ENCODE measurements at places on chromosomes 13 and 19.

DNA sequence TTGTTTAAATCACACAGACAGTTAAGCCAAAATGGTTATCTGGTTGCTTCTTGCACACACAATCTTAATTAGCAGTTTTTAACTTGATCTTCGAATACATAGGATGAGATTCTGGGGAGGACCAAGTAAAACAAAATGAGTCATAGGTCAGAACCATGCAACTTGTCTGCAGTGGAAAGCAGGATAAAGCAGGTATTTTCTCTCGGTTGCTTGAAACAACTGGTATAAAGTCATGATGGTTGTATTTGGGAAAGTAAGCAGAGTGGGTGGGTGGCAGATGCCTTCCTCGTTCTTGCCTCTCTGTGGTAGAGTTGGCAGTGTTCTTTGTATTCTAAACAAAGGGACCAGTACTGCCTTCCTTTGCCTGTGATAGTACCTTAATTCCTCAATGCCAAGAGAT is 167.0 kb downstream of the COG6 start:
- no peak for DNase-seq

- DNase-seq, result no peak
These were observed 10.3 kb downstream of the ZNF787 start for GRCh38 chr19:56110515-56111448.

GRCh38 chr13:113971471-113972231 is 2.2 kb downstream of the C13orf46 start:
- no peak for DNase-seq

DNA sequence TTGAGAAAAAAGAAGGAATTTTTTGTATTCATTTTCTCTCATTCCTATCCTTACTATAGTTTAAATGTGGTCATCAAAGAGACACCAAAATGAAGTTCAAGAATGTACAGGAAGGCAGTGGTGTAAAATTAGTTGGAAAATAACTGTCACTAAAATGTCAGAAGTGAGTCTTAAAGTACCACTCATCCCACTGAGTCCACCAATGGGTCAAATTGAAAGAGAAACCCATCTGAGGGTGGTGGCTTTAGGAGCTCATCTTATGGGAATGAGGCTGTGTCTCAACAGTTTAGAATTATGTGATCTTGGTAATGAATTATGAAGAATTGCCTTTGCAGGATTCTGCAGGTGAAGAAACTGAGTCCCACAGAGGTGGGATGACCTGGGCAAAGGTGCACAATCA is 403.5 kb downstream of the FGF9 start:
- DNase-seq, result no peak

- DNase-seq, result no peak
These were observed 711 bp downstream of the FUT2 start for GRCh38 chr19:48696353-48697010.

DNA sequence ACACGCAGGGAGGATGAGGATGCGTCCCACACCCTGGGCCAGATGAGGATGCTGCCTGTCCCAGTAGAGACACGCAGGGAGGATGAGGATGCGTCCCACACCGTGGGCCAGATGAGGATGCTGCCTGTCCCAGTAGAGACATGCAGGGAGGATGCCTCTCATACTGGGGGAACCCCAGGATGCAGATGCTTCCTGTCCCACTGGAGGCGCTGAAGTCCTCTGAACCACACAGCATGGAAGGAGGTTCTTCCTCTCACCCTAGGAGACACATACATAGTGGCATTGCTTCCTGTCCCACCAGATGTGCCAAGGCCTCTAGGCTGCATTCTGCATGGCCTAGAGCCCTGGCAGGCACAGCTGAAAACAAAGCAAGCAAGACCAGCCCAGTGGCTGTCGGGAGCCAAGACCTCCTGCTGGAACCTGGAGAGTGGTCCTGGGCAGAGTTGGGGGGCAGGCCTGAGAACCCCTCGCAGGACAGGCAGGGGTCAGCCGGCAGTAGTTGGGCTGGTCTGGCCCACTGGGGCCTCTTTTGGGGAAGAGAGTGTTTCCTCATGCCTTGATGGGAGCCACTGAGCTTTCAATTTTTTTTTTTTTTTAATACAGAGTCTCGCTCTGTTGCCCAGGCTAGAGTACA is 4.3 kb downstream of the HPN start:
- DNase-seq, result no peak

DNA sequence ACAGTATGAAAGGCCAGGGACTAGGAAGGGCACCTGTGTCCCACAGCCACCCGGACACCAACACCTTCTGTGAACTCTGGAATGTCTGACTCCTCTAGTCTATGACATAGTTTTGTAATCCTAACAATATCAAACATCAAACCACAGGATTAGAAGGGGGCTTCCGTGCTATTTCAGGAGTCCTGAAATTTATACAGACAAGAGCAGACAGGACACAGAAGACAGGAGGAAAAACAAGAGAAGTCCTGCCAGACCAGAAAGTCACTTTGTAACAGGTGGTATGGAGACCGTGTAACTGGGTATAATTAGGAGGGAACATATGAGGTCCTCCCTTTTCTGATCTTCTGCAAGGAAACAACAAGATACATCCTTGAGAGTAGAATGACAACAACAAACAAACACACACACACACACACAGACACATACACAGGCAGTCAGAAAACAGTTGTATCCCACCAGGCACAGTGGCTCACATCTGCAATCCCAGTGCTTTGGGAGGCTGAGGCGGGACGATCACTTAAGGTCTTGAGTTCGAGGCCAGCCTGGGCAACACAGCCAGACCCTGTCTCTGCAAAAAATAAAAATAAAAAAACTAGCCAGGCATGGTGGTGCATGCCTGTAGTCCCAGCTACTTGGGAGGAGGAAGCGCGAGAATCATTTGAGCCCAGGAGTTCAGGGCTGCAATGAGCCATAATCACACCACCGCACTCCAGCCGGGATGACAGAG is 13.1 kb downstream of the INSR start:
- DNase-seq, result no peak

- no peak for DNase-seq
These were observed 1454.8 kb upstream of the SPRY2 start for GRCh38 chr13:81795710-81796109.

GRCh38 chr13:68128297-68128915 is 898.3 kb upstream of the PCDH9 start:
- DNase-seq, result no peak

GRCh38 chr19:17027535-17027975 is 945 bp upstream of the CPAMD8 start:
- no peak for DNase-seq

GRCh38 chr19:15476325-15476724 is 3.0 kb downstream of the PGLYRP2 start:
- DNase-seq, result no peak

- no peak for DNase-seq
These were observed 289.9 kb downstream of the DACH1 start for GRCh38 chr13:71577127-71577526.

DNA sequence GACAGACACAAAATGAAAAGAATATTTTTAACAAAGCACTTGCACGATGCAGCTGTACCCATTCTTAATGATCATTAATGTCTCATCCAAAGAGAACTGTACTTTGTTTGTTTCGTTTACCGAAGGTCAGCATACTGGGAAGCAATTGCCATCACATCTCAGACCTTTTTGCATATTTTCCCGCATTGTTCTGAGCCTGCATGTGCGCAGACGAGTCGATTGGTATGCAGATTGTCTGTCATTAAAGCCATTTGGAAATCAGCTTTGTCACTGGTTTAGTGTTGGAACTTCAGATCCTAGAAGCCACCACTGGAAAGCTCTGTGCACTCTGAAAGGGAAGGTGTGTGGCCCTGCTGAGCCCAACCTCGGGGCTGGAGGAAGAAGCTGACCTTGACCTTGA is 15.6 kb downstream of the SPACA7 start:
- no peak for DNase-seq

GRCh38 chr13:59112221-59112718 is 1051.5 kb downstream of the DIAPH3 start:
- no peak for DNase-seq

GRCh38 chr19:42831221-42832019 is 48.1 kb downstream of the PSG1 start:
- DNase-seq, result no peak

- no peak for DNase-seq
These were observed 17.7 kb downstream of the PLEKHF1 start for GRCh38 chr19:29683009-29683408.

- no peak for DNase-seq
These were observed 14.9 kb downstream of the HNRNPM start for GRCh38 chr19:8459520-8460270.

DNA sequence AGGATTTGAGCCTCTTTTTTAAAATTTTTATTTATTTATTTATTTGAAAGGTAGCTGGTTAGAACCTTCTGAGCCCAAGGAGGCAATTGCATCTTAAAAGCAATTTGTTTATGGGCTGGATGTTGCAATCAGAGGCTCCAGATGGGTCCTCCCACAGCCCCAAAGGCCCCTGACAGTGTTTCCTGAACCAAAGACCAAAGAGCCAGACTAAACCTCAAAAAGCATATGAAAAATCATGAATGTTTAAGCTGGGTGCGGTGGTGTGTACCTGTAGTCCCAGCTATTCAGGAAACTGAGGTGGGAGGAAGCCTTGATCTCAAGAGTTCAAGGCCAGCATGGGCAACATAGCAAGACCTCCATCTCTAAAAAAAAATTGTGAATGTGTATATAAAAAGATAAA is 67.8 kb upstream of the RGCC start:
- DNase-seq, result no peak

DNA sequence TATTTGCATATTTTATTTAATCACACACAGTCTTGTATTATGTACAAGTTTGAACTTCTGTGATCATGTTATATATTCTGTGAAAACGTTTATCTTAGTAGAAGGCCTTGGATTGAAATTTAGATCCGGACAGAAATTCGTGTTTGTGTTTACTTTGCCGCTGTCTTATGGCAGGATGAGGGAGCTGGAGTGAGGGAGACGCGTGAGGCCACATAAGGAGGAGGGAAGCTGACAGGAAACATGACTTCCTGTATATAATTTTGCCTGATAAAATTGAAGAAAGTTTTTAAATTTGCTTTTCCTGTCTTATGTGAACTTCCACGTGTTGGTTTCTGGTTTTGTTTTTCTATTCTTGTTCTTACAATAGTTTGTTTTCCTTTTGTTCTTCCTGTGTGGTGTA is 200.2 kb downstream of the MTUS2 start:
- no peak for DNase-seq

DNA sequence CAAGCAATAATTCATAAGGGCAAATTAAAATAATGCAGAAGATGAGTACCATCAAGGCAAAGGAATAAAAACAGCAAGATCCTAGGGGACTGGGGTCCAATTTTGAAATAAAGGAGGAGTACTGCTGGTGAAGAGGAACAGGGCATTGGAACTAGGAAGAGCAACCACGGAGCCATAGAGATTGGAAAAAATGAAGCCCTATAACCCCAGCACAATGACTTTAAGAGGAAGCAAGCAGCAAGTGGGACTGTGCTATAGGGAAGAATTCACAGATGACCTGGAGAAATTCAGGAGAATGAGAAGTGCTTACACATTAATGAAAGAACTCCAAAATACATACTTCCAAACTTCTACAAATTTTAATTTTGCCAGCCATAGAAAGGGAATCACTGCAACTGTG is 44.9 kb upstream of the ITM2B start:
- DNase-seq, result no peak

GRCh38 chr19:51066393-51067186 is 1.7 kb upstream of the KLK13 start:
- no peak for DNase-seq

GRCh38 chr13:109281903-109282635 is 504.3 kb downstream of the IRS2 start:
- DNase-seq, result no peak

DNA sequence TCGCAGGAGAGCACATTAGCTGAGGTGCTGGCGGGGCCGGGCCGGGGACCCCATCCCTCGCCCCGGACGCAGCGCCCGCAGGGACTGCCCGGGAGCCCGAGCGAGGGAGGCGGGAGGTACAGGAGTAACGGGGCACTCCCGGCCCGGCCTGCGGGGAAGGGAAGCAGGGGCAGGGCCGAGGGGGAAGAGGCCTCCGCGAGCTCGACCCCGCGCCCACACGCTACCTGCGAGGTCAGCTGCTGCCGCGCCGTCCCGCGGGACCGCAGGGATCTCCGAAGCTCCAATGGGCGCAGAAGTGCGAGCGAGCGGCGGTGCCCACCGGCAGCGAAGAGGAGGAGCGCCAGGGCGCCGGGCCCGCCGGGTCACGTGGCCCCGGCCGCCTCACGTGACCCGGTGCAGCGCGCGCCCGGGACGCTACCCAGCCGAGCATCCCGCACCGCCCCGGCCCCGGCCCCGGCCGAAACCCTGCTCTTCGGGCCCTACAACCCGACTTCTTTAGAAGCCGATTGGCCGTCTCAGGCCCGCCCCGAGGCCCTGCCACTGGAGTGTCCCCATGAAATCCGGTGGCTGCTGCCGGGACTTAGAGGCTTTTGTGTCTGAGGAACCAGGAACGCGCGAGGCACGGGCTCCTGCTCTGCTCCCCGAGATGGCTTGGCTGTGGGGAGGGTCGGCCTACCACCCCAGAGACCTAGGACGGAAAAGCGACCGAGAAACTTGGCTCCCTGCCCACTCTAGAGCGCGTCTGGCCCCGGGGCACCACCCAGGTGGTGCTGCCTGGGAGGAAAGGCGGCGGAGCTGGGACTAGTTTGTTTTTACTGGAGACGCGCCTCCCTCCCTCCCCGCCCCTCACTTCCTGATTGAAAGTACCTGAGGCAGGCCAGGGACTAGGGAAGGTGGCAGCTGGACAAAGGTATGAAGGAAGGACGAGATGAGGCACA is at the start of gene RCBTB1:
RCBTB1 (minus strand) TSS at position 339 of the 938 bp plus-strand sequence. CDS start 18,279 bp downstream, outside the sequence.
- peak; percentile 49 for DNase-seq

GRCh38 chr19:40640744-40641143 is 39.6 kb downstream of the LTBP4 start:
- no peak for DNase-seq

GRCh38 chr19:10474962-10475451 is 28.1 kb downstream of the KEAP1 start:
- no peak for DNase-seq

- DNase-seq, result no peak
These were observed 25.7 kb downstream of the TUBGCP3 start for GRCh38 chr13:112562254-112562653.

- no peak for DNase-seq
These were observed 29.9 kb downstream of the ATP7B start for GRCh38 chr13:51981355-51981754.

- DNase-seq, result no peak
These were observed 246.1 kb downstream of the DCT start for GRCh38 chr13:94233401-94233800.

- no peak for DNase-seq
These were observed 45.8 kb downstream of the TGDS start for GRCh38 chr13:94550062-94550738.

DNA sequence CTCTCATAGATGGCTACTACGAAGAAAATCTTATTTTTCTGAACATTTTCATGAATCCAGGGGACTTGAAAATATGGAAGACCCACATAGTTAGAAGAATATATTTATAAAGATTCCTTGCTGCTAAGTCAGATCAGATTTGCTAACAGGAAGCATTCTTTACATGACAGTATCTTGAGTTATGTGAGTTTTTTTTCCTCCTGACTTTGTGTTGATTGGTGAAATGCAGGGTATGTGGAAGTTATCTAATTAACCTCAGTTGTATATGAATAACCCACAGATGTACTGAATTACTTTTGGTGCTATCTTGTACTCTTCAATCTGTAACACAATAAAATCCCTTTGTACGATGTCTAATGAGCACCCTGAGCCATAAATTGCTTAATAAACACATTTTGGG is 53.8 kb downstream of the ESD start:
- DNase-seq, result no peak
